ENCODE measurements at places on chromosomes 11 and 22. TPM values are rescaled to one million over a fixed set of nuclear protein-coding genes. Genes with fewer than 3 reads are reported as not detected.

MOGAT2 gene
- not detected for total RNA-seq

PPP1CA gene
- 139 TPM for total RNA-seq

ANGPTL5 gene
- total RNA-seq, result not detected

GALNT18 gene
- 14.4 TPM for total RNA-seq

VPREB1 gene
- total RNA-seq, result not detected

CARNS1 gene
- total RNA-seq, result under 0.01 TPM

GRIA4 gene
- not detected for total RNA-seq

CALCB gene
- total RNA-seq, result 0.21 TPM

RPUSD4 gene
- 29.4 TPM for total RNA-seq

SULT4A1 gene
- total RNA-seq, result 0.50 TPM

LDLRAD3 gene
- 3.8 TPM for total RNA-seq

BAIAP2L2 gene
- 1.0 TPM for total RNA-seq

AGBL2 gene
- total RNA-seq, result 0.78 TPM

BBOX1 gene
- total RNA-seq, result 0.68 TPM

SPON1 gene
- not detected for total RNA-seq

ADM2 gene
- 23.1 TPM for total RNA-seq

FLRT1 gene
- total RNA-seq, result 0.34 TPM

SMIM35 gene
- total RNA-seq, result not detected

PKDREJ gene
- not detected for total RNA-seq

GLYAT gene
- not detected for total RNA-seq

FXYD2 gene
- total RNA-seq, result not detected

TMPRSS6 gene
- total RNA-seq, result not detected

PTGDR2 gene
- 0.07 TPM for total RNA-seq

CNIH2 gene
- total RNA-seq, result under 0.01 TPM

PDE3B gene
- total RNA-seq, result 0.14 TPM

OR51E2 gene
- not detected for total RNA-seq

MFRP gene
- total RNA-seq, result not detected

CRYBB3 gene
- total RNA-seq, result not detected

ABTB2 gene
- total RNA-seq, result 1.0 TPM

H19 gene
- total RNA-seq, result 3.8 TPM

TOM1 gene
- total RNA-seq, result 39.2 TPM

CRYAB gene
- total RNA-seq, result 1.0 TPM

MS4A12 gene
- not detected for total RNA-seq

FJX1 gene
- total RNA-seq, result 33.4 TPM

DSCAML1 gene
- total RNA-seq, result not detected

CLTCL1 gene
- 26.9 TPM for total RNA-seq

MRGPRX4 gene
- total RNA-seq, result not detected

OR10D3 gene
- total RNA-seq, result not detected

ZP1 gene
- total RNA-seq, result not detected

LRRC4C gene
- not detected for total RNA-seq

Measured in nasal cavity respiratory epithelium epithelial cell of viscerocranial mucosa (primary cell).